ENCODE measurements at places on chromosomes 7 and 10.

GRCh38 chr10:120828763-120829319 is 22.3 kb upstream of the WDR11 start:
- no peaks in the 10 kb centered on the region for H3K4me1 ChIP-seq
- H3K27ac ChIP-seq: no peak overlapping the region
- H3K4me3 ChIP-seq: no peak overlapping the region
- DNase-seq: no peak
- no peaks in the 10 kb centered on the region for H3K36me3 ChIP-seq
- H3K27me3 ChIP-seq: no peaks in the 10 kb centered on the region

DNA sequence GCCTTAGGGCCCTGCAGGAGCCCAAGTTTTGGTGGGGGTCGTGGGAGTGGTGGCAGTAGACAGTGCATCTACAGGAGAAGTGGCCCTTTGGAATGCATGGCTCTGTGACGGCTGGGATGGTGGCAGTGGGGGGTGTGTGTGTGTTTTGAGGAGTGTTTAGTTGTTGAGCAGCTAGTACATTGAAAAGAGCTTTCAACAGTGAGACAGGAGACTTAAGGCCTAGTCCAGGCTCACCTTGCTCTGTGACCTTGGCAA is 27.1 kb downstream of the ZNF775 start:
- peaks cover 34% of the 10 kb centered on the region for H3K4me1 ChIP-seq
- H3K27me3 ChIP-seq: no peaks in the 10 kb centered on the region
- H3K4me3 ChIP-seq: peak overlapping the region; percentile 89
- H3K36me3 ChIP-seq: peaks cover 17% of the 10 kb centered on the region
- H3K27ac ChIP-seq: peak overlapping the region; percentile 97
- DNase-seq: no peak

DNA sequence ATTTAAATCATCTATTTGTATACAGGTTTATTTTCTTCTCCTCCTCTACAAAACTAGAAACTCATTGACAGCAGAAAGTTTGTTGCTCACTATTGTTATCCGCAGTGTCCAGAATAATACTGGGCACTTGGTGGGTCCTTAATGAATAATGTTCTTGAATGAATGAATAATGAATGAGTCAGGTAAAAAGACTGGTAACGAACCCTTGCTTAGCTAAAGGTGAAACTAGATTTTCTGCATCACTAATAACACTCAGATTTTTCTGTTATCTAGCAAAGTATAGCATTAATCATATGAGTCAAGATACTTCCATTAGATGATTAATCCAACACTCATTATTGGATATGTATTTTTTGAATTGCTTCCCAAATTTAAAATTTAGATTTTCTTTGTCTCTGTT is 953.2 kb downstream of the SORCS3 start:
- H3K27me3 ChIP-seq: no peaks in the 10 kb centered on the region
- no peak for DNase-seq
- no peaks in the 10 kb centered on the region for H3K4me1 ChIP-seq
- no peaks in the 10 kb centered on the region for H3K36me3 ChIP-seq

GRCh38 chr10:62514079-62514693 is 140.0 kb downstream of the ZNF365 start:
- no peak overlapping the region for H3K27ac ChIP-seq
- H3K4me3 ChIP-seq: no peak overlapping the region
- no peaks in the 10 kb centered on the region for H3K4me1 ChIP-seq
- H3K27me3 ChIP-seq: no peaks in the 10 kb centered on the region
- H3K36me3 ChIP-seq: no peaks in the 10 kb centered on the region

- no peak overlapping the region for H3K4me3 ChIP-seq
- no peaks in the 10 kb centered on the region for H3K4me1 ChIP-seq
- no peak for DNase-seq
- no peak overlapping the region for H3K27ac ChIP-seq
- H3K27me3 ChIP-seq: no peaks in the 10 kb centered on the region
- no peaks in the 10 kb centered on the region for H3K36me3 ChIP-seq
Measured at GRCh38 chr7:111232249-111233084, 141.5 kb downstream of the LRRN3 start.

DNA sequence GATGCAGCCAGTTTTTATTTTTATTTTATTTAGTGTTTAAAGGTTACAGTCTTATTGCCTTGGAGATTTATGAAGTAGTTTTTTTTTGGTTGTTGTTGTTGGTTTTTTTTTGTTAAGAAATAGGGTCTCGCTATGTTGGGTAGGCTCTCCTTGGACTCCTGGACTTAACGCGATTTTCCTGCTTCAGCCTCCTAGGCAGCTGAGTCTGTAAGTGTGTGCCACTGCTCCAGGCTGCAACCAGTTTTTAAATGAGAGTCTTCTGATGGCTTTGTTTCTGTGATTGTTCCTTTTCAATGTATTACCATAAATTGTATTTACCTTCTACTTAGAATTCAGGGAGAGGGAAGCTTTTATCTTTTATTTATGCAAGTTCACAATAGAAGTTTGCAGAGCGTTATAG is 62.8 kb downstream of the BICC1 start:
- H3K4me3 ChIP-seq: no peak overlapping the region
- peaks cover 37% of the 10 kb centered on the region for H3K4me1 ChIP-seq

- H3K27me3 ChIP-seq: no peaks in the 10 kb centered on the region
- H3K36me3 ChIP-seq: no peaks in the 10 kb centered on the region
- H3K27ac ChIP-seq: peak overlapping the region; percentile 31
- H3K4me1 ChIP-seq: peaks cover 41% of the 10 kb centered on the region
Measured at GRCh38 chr10:13831711-13832141, 245.0 kb downstream of the PRPF18 start.

GRCh38 chr10:57334523-57334922 is 933.2 kb downstream of the IPMK start:
- no peak overlapping the region for H3K27ac ChIP-seq
- H3K4me3 ChIP-seq: no peak overlapping the region
- DNase-seq: no peak
- H3K36me3 ChIP-seq: no peaks in the 10 kb centered on the region

- no peaks in the 10 kb centered on the region for H3K36me3 ChIP-seq
- H3K4me3 ChIP-seq: no peak overlapping the region
- H3K27ac ChIP-seq: no peak overlapping the region
- DNase-seq: no peak
- no peaks in the 10 kb centered on the region for H3K4me1 ChIP-seq
Measured at GRCh38 chr10:115335366-115335765, 242.2 kb downstream of the ATRNL1 start.

DNA sequence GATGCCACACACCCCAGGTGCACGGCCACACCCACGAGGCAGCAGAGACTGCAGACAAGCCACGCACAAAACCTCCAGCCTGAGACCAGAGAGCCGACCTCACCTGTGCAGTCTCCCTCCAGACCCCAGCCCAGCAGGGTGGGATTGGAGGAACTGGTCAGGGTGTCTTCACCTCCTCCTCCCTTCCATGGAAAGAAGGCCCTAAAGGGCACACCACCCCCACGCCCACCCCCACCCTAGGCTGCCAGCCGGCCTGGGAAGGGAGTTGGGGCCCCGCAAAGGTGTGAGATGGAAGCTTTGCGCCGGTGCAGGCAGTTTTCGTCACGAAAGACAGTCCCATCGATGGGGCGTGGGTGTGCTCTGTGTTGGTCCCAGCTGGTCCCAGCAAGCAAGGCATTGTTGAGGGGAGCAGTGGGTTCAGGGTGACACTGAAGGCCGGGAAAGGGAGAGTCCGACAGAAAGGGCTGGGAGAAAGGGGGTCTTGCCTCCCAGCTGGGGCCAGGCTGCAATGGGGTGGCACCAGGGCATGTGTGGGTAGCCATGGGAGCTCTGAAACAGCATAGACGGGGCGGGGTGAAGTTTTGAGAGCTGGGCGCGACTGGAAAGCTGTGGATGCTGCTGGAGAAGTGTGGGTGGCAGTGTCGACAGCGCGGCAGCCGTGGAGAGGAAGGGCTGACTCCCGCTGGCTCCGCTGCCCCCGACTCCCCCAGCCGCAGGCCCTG is 349.2 kb downstream of the GLRX3 start:
- no peaks in the 10 kb centered on the region for H3K36me3 ChIP-seq
- no peak overlapping the region for H3K4me3 ChIP-seq
- H3K27ac ChIP-seq: no peak overlapping the region
- H3K4me1 ChIP-seq: no peaks in the 10 kb centered on the region

DNA sequence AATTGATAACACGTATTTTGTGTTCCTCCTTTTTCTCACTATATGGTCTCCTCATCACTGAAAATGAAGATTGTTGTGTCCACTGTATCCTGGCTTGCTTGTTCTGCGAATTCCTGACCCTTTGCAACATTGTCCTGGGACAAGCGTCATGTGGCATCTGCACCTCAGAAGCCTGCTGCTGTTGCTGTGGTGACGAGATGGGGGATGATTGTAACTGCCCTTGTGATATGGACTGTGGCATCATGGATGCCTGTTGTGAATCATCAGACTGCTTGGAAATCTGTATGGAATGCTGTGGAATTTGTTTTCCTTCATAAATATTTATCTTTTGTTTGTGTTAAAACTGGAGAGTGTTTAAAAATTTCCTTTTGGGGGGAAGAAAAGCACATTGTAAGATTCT is 93.7 kb downstream of the MDFIC start:
- no peak overlapping the region for H3K4me3 ChIP-seq
- no peak overlapping the region for H3K27ac ChIP-seq
- no peaks in the 10 kb centered on the region for H3K27me3 ChIP-seq
- no peak for DNase-seq

GRCh38 chr7:37973915-37974314 is 53.5 kb downstream of the EPDR1 start:
- H3K4me3 ChIP-seq: no peak overlapping the region
- DNase-seq: no peak
- no peak overlapping the region for H3K27ac ChIP-seq
- H3K4me1 ChIP-seq: no peaks in the 10 kb centered on the region
- no peaks in the 10 kb centered on the region for H3K36me3 ChIP-seq

- H3K27ac ChIP-seq: no peak overlapping the region
- no peak overlapping the region for H3K4me3 ChIP-seq
- H3K36me3 ChIP-seq: no peaks in the 10 kb centered on the region
- no peaks in the 10 kb centered on the region for H3K27me3 ChIP-seq
- DNase-seq: no peak
Measured at GRCh38 chr7:146858690-146859089, 742.1 kb downstream of the CNTNAP2 start.

GRCh38 chr10:36023939-36024338 is 381.8 kb upstream of the FZD8 start:
- no peaks in the 10 kb centered on the region for H3K4me1 ChIP-seq
- DNase-seq: no peak
- no peaks in the 10 kb centered on the region for H3K36me3 ChIP-seq
- H3K27ac ChIP-seq: no peak overlapping the region

DNA sequence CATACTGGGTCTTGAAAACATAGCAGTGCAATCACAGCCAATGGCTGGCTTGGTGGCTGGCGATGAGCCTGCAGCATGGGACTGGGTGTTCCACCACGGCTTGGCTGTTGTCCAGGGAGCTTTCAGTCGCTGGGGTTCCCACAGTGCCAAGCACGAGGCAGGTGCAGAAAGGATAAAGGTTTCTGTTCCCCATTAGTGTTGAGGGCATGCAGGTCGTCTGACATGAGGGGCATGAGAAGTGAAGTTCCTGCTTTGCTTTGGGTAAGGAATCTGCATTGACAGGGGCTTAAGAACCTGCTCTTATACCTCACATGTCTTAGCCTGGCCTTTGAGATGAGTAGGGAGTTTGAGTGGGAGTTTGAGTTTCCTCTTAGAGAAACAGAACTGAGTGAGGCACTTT is 9.0 kb upstream of the CFTR start:
- H3K4me1 ChIP-seq: no peaks in the 10 kb centered on the region
- DNase-seq: peak; percentile 63
- no peaks in the 10 kb centered on the region for H3K27me3 ChIP-seq
- no peak overlapping the region for H3K4me3 ChIP-seq
- H3K36me3 ChIP-seq: no peaks in the 10 kb centered on the region

GRCh38 chr7:35015346-35015859 is 21.9 kb downstream of the DPY19L1 start:
- no peak for DNase-seq
- peaks cover 75% of the 10 kb centered on the region for H3K36me3 ChIP-seq
- H3K27me3 ChIP-seq: no peaks in the 10 kb centered on the region
- H3K4me1 ChIP-seq: no peaks in the 10 kb centered on the region

- H3K27me3 ChIP-seq: no peaks in the 10 kb centered on the region
- no peak overlapping the region for H3K4me3 ChIP-seq
- H3K4me1 ChIP-seq: no peaks in the 10 kb centered on the region
- DNase-seq: no peak
- no peaks in the 10 kb centered on the region for H3K36me3 ChIP-seq
Measured at GRCh38 chr10:84605802-84606201, 277.4 kb downstream of the CCSER2 start.

DNA sequence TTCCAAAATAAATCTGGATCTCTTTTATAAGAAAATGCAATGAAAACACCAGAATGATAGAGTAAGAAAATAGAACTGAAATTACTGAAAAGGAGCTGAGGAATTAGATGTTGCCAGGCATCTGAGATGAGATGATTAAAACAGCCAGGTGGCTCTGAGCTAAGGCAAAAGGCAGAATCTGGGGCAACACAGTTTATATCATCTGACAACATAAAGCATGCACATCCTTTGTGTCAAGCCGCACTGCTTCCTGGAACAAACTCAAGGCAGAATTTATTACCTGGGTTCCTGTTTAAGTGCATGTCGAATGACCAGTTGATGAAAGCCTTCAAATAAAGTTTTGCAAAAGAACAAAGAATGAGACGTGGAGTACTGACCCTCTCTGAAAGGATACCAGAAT is 247.0 kb downstream of the SNX10 start:
- H3K36me3 ChIP-seq: no peaks in the 10 kb centered on the region
- no peak overlapping the region for H3K4me3 ChIP-seq
- H3K27ac ChIP-seq: no peak overlapping the region
- peaks cover 65% of the 10 kb centered on the region for H3K27me3 ChIP-seq
- no peak for DNase-seq

- no peak overlapping the region for H3K4me3 ChIP-seq
- H3K4me1 ChIP-seq: no peaks in the 10 kb centered on the region
- no peaks in the 10 kb centered on the region for H3K36me3 ChIP-seq
- H3K27me3 ChIP-seq: peaks cover 2% of the 10 kb centered on the region
Measured at GRCh38 chr10:13268841-13269240, 31.0 kb downstream of the PHYH start.

DNA sequence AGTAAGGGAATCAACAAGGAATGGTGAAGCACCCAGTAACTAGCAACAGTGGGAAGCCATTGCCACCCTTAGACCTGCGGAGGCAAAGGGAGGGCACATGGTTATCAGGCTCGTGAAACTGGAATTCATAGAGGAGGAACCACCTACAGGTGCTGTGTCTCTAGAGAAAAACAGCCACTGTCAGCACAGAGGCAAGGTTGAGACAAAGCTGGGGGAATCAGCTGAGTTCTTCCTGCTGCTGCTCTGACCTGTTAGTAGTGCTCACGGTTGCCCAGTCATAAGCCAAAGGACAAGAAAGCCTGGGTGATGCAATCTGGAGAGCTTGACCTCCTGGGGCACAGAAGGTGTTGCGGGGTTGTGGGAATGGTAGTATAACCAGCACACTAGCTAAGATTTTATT is 110.1 kb downstream of the TPST1 start:
- no peak overlapping the region for H3K4me3 ChIP-seq
- DNase-seq: no peak
- no peaks in the 10 kb centered on the region for H3K36me3 ChIP-seq
- no peak overlapping the region for H3K27ac ChIP-seq

Data from heart right ventricle (tissue), 16 donors.